HFFc6 (cell line): ENCODE measurements at places on chromosomes 3 and 15. TPM values are rescaled to one million over a fixed set of nuclear protein-coding genes. Genes with fewer than 3 reads are reported as not detected.

- no peak for DNase-seq
These were observed 145.9 kb downstream of the DNAJB8 start for GRCh38 chr3:128320551-128321340.

GRCh38 chr15:61762676-61763075 lies 297.6 kb downstream of the VPS13C start:
- no peak for DNase-seq

GOLGA6D gene
- total RNA-seq, result not detected in 3 replicates

- no peak for DNase-seq
These were observed 134.4 kb downstream of the MDFIC2 start for GRCh38 chr3:70177881-70178645.
